ENCODE measurements at places on chromosomes 6 and 20.

GRCh38 chr20:35285806-35286076, 1.2 kb upstream of the EIF6 start:
- DNase-seq: peak; percentile 54

GRCh38 chr6:142301651-142302391, at the start of gene ADGRG6:
Gene ADGRG6 (plus strand): TSS chr6:142302007. CDS start chr6:142302330, 323 bp downstream.
- peak; percentile 74 for DNase-seq

DNA sequence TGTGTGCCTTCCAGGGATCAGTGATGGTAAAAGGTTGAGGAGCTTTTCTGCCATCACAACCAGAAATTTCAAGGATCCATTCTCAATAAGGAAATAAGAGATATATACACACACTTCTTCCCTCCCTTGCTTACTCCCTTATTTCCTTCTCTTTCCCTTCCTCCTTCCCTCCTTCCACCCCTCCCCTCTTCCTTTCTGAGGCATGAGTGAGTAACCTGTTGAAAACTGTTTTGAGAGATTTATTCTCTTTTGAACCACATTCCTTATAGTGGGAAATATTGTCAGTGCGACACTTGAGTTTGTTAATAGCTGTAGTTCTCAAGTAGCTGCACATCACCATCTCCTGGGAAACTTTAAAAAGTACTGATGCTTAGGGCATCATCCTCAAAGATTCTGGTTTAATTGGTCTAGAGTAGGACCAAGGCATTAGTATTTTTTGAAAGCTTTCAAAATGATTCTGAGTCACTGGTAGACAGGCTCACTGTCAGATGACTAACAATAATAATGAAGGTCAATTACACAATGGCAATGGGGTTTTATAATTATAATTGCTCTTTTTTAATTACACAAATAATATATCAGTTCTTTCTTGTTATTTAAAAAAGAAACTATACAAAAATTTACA, 109.9 kb downstream of the POPDC3 start:
- DNase-seq: peak; percentile 51

DNA sequence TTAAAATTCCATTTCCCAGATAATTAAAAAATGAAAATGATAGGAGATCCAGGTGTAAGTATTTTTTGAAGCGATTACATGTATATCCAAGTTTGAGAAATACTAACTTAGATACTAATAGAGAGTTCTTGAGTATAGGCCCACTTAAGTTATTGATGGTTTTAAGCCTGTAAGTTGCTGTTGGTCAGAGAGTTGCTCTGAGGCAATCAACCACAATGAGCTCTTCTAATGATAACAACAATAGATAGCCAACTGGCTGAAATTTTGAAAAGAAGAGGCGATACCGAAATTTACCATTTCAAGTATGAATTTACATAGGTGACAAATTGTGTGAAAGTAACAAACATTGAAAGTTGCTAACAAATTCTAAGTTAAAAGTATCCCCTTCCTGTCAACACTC, 209.5 kb downstream of the MANEA start:
- no peak for DNase-seq

GRCh38 chr20:3193806-3194616, 10.5 kb downstream of the DDRGK1 start:
- no peak for DNase-seq

- DNase-seq: peak; percentile 52
Measured at GRCh38 chr6:119350202-119350951, 816 bp upstream of the MAN1A1 start.

DNA sequence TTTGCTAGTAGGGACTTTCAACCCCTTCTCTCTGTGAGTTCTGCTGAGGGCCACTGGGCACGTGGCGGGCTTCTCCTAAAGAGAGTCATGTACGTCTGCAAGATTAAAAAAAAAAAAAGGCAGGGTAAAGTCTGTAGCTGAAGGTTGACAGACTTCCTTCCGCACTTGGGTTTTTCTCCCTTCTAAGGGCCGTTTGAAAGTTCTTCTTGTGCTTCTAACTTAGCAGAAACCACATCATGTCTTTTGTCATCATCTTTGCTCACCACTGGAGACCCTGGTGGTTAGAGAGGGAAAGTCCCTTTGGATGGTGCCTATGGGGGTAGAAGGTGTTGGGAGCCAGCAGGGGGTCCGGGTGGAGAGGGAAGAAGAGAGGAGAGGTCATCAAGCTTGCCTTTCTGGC, 31.4 kb downstream of the PRDM1 start:
- DNase-seq: no peak

GRCh38 chr6:43376551-43376981, 7.1 kb upstream of the ZNF318 start:
- peak; percentile 59 for DNase-seq

GRCh38 chr20:45247865-45248264, 6.5 kb downstream of the SLPI start:
- DNase-seq: no peak

DNA sequence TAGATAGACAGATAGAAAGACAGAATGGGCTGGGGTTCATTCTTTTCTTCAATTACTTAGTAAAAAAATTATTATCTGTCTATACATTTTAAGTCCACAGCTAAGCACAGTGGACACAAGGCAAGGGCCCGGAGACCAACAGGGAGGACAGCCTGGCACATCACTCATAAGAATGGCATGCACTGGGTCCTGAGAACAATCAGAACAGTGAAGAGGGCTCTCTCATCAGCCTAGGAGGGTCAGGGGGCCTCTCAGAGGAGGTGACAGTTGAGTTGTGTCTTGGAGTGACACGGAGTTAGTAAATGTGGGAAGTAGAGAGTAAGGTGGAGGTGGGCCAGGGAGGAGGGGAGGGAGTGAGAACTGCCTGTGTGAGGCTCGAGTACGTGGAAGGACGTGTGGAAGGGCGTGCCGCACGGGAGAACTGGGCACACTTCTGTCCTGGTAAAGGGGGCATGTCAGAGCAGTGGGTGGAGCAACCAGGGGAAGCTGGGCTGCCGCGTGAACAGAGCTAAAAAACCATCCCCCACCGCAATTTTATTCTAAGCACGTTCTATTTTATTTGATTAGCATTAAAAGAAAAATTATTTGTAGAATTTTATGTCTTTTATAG, 45.1 kb upstream of the DSP start:
- no peak for DNase-seq

DNA sequence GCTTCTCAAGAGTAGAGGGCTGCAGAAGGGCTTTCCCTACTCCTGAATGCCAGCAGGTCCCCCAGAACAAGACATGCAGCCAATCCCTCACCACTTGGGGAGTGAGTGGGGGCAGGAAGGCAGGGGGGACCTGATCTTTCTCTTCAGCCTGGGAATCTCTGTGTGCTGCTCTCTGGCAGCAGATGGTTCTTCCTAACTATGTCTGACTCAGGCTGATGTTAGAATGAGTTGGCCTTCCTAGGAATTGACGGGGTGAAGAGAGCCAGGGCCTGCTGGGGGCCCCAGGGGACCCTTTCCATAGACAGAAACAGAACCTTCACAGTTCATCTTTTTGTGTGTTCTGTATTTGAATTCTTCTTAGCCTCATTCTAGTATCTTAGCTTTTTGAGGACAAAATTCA, 29.0 kb upstream of the TCP11 start:
- peak; percentile 86 for DNase-seq

DNA sequence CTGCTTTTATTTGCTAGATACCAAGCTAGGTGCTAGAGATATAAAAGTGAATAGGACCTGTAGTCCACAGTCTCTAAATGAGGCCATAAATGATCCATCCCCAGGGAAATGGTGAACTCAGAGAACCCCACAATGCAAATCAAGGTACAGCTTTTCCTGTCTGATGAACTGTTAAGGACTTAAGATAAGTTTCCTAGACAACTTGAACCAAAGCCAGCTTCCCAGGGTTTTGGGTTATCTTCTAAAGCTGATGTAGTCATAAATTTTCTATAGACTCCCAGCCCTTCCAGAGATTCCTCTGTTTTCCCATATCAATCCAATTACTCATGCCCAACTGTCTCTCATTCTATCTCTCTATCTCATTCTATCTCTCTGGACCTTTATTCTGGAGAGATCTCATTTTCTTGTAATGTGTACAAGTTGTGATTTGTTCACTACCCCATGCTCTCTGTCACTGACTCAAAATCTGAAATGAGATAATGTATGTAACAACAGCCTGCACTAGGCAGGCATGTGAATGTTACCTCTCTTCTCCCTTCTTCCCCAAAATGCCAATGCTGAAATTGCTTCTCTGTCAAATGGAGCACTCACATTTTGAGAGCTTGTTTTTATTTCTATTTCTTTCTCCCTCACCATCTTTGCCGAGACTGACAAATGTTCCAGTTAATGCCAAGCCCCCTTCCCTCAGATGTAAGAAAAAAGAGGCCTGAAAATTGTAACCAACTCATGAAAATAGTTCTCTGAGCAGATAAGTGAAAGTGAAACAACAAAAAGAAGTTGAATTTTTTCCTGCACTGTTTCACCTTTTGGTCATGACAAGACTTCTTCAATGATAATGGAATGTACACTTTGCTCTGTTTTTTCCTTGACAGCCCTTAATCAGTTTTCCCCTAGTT, 279.9 kb downstream of the SLC35F1 start:
- no peak for DNase-seq

GRCh38 chr6:5846889-5847288, 159.8 kb downstream of the NRN1 start:
- no peak for DNase-seq

DNA sequence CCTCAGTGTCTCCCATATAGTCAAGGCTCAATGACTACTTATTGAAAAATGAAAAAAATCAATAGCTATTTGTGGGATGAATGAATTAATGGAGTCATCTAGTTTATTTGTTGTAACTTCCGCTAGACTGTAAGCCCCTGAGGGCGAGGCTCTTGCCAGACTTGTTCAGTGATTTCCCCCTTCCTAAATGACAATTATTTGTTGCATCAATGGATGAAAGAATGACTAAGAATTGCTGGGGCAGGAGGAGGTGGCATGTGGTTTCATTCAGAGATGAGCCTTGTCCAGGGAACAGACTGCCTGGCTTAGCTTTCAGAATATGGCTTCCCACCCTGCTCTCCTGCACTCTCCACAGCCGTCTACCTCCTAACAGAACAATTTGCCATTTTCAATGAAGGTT, 1.1 kb upstream of the PRELID3B start:
- peak; percentile 53 for DNase-seq

DNA sequence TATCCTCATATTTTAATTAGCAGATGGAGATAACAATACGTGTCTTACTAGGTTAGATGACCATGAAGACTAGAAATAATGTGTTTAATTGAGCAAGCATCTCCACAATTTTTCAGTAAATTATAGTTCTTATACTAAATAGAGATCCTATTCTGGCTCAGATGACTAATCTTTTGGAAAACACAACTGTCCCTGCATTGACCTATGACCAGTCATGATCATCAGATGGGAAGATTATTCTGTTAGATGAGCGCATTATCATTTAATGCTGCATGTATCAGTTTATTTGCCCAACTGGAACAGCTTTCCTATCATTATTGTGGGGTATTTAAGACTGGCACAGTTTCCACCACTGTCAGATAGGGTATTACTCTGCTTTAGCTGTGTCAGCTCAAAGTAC, 185.5 kb downstream of the MOXD1 start:
- peak; percentile 28 for DNase-seq

- no peak for DNase-seq
Measured at GRCh38 chr20:61963149-61963548, 102.5 kb downstream of the TAF4 start.

DNA sequence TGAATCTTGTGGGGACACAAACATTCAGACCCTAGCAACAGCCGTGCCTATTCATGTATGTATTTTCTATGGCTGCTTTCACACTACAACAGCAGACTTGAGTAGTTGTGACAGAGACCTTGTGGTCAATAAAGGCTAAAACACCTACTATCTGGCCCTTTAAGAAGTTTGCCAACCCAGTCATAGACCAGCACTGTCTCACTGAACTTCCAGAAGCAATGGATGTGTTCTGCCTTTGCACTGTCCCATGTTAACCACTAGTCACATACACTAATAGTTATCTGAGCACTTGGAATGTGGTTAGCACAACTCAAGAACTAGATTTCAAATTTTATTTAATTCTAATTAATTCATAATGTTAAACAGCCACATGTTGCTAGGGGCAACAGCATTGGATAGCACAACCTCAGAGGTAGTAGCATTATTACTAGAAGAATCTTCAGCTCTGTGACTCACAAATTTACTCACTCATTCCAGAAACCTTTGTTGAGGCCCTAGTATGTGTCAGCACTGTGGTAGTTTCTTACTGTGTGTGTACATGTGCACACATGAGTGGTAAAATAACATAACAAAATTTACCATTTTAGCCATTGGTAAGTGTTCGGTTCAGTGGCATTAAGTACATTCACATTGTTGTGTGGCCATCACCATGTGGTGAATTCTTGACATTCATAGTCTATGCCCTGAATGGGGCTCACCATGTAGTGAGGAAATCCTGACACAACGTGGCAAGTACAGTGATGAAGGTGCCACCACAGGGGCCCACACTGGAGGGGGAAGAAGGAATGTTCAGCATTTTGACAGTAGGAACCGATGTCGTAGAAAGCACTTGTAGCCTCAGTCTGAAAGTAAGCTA, 107.3 kb downstream of the CEP57L1 start:
- peak; percentile 51 for DNase-seq

DNA sequence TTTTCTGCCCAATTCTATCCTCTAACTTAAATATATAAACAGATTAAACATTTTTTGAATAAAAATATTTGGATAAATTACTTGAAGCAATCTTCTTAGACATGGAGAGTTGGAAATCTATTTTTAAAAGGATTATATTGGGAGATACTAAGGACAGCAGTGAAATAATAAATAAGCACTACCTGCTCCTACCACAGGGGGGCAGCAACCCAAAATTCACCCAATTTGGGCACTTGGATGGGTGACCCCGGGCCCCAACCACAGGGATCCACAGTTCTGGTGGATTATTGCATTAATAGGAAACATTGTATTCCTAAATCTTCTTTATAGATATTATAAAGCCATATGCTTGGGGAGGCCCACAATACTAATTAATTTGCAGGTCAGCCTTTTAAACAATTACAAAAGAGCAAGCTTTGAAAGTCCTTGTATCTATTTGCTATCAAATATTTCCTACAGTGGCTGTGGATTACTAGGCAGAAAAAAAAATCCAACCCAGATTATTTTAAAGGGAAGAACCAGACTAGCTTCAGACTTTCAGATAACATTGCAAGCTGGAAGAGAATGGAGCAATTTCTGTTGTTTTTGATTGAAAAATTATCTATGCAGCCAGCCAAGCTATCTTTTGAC, 66.4 kb upstream of the PDE10A start:
- DNase-seq: peak; percentile 9

- DNase-seq: no peak
Measured at GRCh38 chr6:160899671-160900430, 91.7 kb upstream of the MAP3K4 start.

- DNase-seq: no peak
Measured at GRCh38 chr6:147037881-147038280, 166.3 kb upstream of the STXBP5 start.
